ENCODE measurements at places on chromosomes 11 and 22. TPM values are rescaled to one million over a fixed set of nuclear protein-coding genes. Genes with fewer than 3 reads are reported as not detected.
A peak's percentile ranks its signal among the peaks of the same experiment; 100 is the strongest.

The CALCA gene
- total RNA-seq = not detected

The CCDC188 gene
- total RNA-seq = not detected

The PNPLA5 gene
- total RNA-seq = 2.9 TPM

The TP53I11 gene
- 46.9 TPM for total RNA-seq

The NXPE2 gene
- not detected for total RNA-seq

The KREMEN1 gene
- 31.9 TPM for total RNA-seq

The C11orf52 gene
- total RNA-seq = 4.6 TPM

GRCh38 chr11:131685206-131685605 is 314.8 kb downstream of the NTM start:
- H3K4me1 ChIP-seq = no peaks in the 10 kb centered on the region
- H3K27me3 ChIP-seq = no peaks in the 10 kb centered on the region
- H3K27ac ChIP-seq = no peak overlapping the region
- no peak for DNase-seq
- H3K4me3 ChIP-seq = no peak overlapping the region
- H3K36me3 ChIP-seq = no peaks in the 10 kb centered on the region

DNA sequence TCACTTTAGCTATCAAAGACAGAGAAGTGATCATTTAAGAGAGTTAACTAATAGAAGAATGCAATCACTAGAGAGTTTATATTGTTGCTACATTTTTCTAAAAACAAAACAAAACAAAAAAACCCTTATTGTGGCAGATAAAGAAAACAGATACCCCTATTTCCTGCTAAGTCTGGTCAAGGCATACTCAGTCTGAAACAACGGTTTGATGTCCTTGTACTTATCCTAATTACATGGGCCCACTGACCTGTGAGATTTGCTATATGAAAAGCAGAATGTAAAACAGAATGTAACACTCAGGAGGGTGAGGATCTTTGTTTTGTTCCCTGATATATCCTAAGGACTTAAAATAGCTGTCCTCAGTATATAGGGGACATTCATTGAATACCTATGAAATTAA is 24.6 kb downstream of the MAML2 start:
- peaks cover 15% of the 10 kb centered on the region for H3K4me1 ChIP-seq
- no peak for DNase-seq
- no peak overlapping the region for H3K4me3 ChIP-seq
- H3K27ac ChIP-seq = no peak overlapping the region
- no peaks in the 10 kb centered on the region for H3K36me3 ChIP-seq

- no peaks in the 10 kb centered on the region for H3K27me3 ChIP-seq
- DNase-seq = no peak
- H3K4me1 ChIP-seq = peaks cover 20% of the 10 kb centered on the region
- H3K27ac ChIP-seq = no peak overlapping the region
Observed at GRCh38 chr11:110367571-110367970, 62.2 kb upstream of the FDX1 start.

DNA sequence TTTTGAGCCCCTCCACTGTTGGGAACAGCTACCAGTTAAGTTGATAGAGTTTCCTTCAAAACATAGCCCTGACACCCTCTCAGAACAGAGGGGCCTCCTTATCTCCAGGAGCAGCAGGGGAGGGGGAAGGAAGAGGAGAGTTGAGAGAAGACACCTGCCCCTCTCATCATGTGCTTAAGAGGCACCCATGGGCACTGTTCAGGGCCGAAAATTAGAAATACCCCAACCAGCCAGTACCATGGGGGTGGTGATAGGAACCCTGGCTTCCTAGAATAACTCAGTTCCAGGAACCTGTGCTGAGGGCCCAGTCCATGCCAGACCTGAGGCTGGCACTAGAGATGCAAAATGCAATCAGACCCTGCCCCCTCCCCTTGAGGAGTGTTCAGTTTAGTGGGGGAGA is 9.3 kb upstream of the GDPD5 start:
- DNase-seq = no peak
- H3K36me3 ChIP-seq = no peaks in the 10 kb centered on the region
- H3K4me3 ChIP-seq = no peak overlapping the region
- H3K27me3 ChIP-seq = no peaks in the 10 kb centered on the region

- peaks cover 18% of the 10 kb centered on the region for H3K4me1 ChIP-seq
- H3K27ac ChIP-seq = no peak overlapping the region
- H3K27me3 ChIP-seq = no peaks in the 10 kb centered on the region
- H3K36me3 ChIP-seq = no peaks in the 10 kb centered on the region
- H3K4me3 ChIP-seq = no peak overlapping the region
- DNase-seq = no peak
Observed at GRCh38 chr11:5277807-5278382, 8.2 kb upstream of the HBE1 start.

- no peak overlapping the region for H3K4me3 ChIP-seq
- no peak overlapping the region for H3K27ac ChIP-seq
- peaks cover 61% of the 10 kb centered on the region for H3K36me3 ChIP-seq
- no peaks in the 10 kb centered on the region for H3K4me1 ChIP-seq
Observed at GRCh38 chr11:47726118-47726442, 10.9 kb upstream of the AGBL2 start.

GRCh38 chr11:102914238-102915043 is 39.7 kb upstream of the MMP12 start:
- no peaks in the 10 kb centered on the region for H3K4me1 ChIP-seq
- H3K27ac ChIP-seq = no peak overlapping the region
- no peaks in the 10 kb centered on the region for H3K27me3 ChIP-seq
- peak; percentile 37 for DNase-seq
- no peak overlapping the region for H3K4me3 ChIP-seq
- H3K36me3 ChIP-seq = no peaks in the 10 kb centered on the region

DNA sequence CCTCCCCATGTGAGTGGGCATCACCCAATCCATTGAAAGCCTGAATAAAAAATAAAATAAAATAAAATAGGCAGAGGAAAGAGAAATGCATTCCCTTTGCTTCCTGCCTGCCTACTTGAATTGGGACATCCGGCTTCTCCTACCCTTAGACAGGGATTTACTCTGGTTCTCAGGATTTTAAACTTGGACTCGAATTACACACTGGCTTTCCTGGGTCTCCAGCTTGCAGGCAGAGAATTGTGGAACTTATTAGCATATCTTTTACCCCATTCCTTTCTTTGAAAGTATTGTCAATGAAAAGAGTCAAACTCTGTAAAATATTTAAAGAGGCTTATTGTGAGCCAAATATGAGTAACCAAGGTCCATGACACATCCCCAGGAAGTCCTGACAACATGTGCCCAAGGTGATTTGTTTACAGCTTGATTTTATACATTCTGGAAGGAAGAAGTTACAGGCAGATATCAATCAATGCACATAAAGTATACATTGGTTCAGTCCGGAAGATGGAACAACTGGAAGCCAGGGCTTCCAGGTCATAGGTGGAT is 78.4 kb upstream of the CCDC90B start:
- no peaks in the 10 kb centered on the region for H3K27me3 ChIP-seq
- no peak overlapping the region for H3K27ac ChIP-seq
- no peak for DNase-seq

DNA sequence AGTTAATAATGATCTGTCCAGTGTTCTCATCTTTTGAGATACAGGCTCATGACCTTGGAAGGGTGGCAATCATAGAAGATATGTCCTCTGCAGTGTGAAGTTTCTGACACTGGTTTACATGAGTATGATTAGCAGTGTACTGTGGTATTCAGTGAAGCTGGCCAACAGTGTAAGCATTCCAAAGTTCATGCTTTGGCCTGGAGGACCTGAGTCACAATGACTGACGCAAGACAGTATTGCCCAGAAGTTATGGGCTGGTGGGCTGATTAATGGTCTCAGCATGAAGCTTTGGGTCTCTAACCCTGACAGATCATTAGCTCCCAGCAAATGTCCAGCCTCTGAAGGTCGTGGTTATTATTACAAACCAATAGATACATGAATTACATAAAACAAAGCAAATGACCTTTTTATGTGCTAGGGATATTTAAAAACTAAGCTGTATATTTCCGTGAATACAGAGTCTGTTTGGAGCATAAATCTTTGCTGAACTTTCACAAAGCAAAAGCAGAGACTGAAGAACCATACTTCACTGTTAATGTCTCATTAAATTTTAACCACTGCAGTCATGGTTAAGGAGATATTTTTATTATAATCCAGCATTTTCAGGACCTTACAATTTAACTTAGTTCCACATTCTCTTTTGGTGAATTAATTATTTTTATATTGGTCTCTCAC is 28.3 kb upstream of the USP47 start:
- H3K27ac ChIP-seq = no peak overlapping the region
- H3K27me3 ChIP-seq = no peaks in the 10 kb centered on the region

DNA sequence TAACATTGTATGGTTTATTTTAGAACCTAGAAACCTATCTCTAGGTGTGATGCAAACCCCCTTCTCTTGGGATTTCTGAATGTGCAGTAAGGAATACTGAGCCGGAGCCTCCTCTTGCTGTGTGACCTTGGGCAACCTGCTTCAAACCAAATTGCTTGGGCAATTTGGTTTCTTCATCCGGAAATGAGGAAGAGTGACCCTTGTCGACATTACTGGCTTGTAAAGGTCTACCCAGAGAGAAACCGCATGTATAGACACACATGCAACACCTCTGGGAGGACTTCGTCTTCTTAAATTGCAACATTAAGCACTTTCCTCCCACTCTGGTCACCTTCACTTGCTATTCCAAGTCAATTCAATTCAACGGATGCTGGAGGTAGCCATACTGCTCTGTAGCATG is 19.6 kb upstream of the TP53I11 start:
- no peaks in the 10 kb centered on the region for H3K36me3 ChIP-seq
- H3K27ac ChIP-seq = no peak overlapping the region
- DNase-seq = no peak
- H3K4me1 ChIP-seq = no peaks in the 10 kb centered on the region

- no peaks in the 10 kb centered on the region for H3K4me1 ChIP-seq
- H3K27me3 ChIP-seq = no peaks in the 10 kb centered on the region
- H3K27ac ChIP-seq = no peak overlapping the region
- no peak overlapping the region for H3K4me3 ChIP-seq
- no peak for DNase-seq
Observed at GRCh38 chr22:23036684-23037428, 33.5 kb upstream of the GNAZ start.

GRCh38 chr11:58513747-58514367 is 6.0 kb upstream of the OR5B21 start:
- no peak overlapping the region for H3K4me3 ChIP-seq
- H3K36me3 ChIP-seq = no peaks in the 10 kb centered on the region
- DNase-seq = peak; percentile 64
- no peak overlapping the region for H3K27ac ChIP-seq
- 0 out of 2 replicates have a peak, but pooled peaks cover 9% of the 10 kb centered on the region for H3K27me3 ChIP-seq

GRCh38 chr11:64360448-64360921 is 1.5 kb downstream of the RPS6KA4 start:
- no peak overlapping the region for H3K27ac ChIP-seq
- peaks cover 7% of the 10 kb centered on the region for H3K36me3 ChIP-seq
- no peak for DNase-seq
- H3K27me3 ChIP-seq = no peaks in the 10 kb centered on the region
- H3K4me1 ChIP-seq = peaks cover 47% of the 10 kb centered on the region
- no peak overlapping the region for H3K4me3 ChIP-seq

GRCh38 chr11:134050541-134051383 is 18.1 kb upstream of the JAM3 start:
- 0 out of 2 replicates have a peak, but pooled peaks cover 7% of the 10 kb centered on the region for H3K27me3 ChIP-seq
- H3K4me1 ChIP-seq = no peaks in the 10 kb centered on the region
- H3K36me3 ChIP-seq = no peaks in the 10 kb centered on the region

DNA sequence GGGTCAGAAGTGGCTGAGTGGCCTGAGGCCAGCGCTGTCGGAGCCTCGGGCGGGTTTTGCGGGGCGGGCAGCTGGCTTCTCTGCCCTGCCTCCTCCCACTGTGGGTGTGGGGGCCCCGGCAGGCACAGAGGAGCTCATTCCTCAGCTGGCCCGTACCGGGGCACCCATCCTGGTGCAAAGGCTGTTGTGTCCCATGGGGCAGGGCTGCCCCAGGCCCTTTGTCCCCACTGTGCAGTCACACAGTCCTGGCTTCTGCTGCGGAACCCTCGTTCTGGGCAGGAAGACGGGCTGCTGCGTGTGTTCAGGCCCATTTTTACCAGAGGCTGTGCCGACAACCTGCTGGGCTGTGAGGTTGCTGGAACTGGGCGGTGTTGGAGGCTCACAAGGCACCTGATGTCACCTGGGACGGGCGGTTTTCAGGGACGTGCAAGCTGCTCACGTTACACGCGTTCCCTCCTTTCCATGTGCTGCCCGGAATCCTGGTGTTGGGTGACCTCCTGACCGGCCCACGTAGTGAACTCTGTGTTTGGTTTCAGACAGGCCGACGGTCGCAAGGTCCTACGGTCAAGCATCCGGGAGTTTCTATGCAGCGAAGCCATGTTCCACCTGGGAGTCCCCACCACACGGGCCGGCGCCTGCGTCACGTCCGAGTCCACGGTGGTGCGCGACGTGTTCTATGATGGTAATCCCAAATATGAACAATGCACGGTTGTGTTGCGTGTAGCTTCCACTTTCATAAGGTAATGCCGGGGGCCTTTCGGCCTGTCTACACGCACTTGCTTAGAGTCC is 5.2 kb downstream of the SELENOO start:
- no peak for DNase-seq
- H3K27ac ChIP-seq = peak overlapping the region; percentile 8
- no peaks in the 10 kb centered on the region for H3K27me3 ChIP-seq
- H3K4me3 ChIP-seq = no peak overlapping the region

DNA sequence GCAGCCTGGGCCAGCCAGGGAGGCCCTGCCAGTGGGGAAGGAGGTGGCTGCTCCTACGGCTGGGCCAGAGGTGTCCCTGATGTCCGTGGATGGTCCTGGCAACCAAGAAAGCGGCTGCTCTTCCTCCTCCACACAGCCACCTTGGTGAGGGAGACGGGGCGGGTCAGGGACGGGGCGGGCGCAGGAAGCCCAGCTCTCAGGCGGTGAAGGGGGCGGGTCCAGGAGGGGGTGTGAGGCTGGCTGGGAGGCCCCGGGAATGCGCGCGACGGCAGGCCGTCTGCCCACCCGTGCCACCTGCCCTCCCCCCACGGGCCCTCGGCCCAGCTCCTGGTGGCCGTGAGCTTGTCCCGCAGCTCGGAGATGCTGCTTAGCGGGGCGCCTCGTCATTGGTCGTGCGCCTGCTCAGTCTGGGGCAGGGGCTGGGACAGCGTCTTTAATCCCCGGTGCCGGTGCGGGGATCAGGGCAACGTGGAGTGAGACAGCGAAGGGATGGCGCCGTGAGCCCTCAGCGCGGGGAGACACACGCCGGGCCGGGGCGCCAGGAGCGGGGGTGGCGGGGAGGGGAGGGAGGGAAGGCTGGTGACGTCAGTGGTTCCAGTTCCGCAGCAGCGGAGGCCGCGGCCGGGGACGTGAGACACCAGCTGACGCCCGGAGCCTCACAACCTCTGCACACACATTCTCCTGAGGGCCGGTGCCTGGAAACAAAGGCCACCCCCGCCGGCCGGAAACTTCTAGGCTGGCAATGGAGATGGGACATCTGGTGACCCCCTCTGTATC is 6.7 kb upstream of the BRSK2 start:
- no peaks in the 10 kb centered on the region for H3K36me3 ChIP-seq
- H3K4me1 ChIP-seq = peaks cover 17% of the 10 kb centered on the region
- H3K27ac ChIP-seq = peak overlapping the region; percentile 69
- no peaks in the 10 kb centered on the region for H3K27me3 ChIP-seq
- DNase-seq = peak; percentile 31
- H3K4me3 ChIP-seq = peak overlapping the region; percentile 47

GRCh38 chr22:21443057-21443734 is 24.0 kb upstream of the TMEM191C start:
- no peaks in the 10 kb centered on the region for H3K27me3 ChIP-seq
- H3K4me1 ChIP-seq = no peaks in the 10 kb centered on the region
- no peak overlapping the region for H3K4me3 ChIP-seq
- no peak for DNase-seq
- H3K36me3 ChIP-seq = peaks cover 4% of the 10 kb centered on the region
- H3K27ac ChIP-seq = no peak overlapping the region
